ENCODE measurements at places on chromosomes 6 and 20.

- no peak for DNase-seq
Observed at GRCh38 chr6:165774903-165775601, 112.0 kb upstream of the PDE10A start.

GRCh38 chr20:33772439-33772838 lies 38.7 kb upstream of the CHMP4B start:
- no peak for DNase-seq

DNA sequence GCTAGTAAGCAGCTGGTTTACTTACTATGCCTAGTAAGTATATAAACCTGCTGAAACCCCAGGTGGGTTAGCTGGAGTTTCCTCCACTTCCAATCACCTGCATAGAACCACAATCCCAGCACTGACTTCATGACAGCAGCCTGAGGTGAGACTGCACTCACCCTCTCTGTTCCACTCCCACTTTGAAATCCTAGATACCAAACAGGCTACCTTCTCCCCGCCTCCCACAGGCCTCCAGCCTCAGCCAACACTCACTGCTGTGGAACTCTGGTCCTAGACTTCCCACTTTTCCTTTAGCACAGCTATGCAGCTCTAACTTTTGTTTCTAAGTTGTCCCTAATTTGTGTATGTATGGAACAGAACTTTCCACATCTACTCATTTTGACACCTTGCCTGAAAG lies 149.7 kb upstream of the ARID1B start:
- no peak for DNase-seq

- DNase-seq: no peak
Observed at GRCh38 chr6:6348256-6348655, 27.8 kb upstream of the F13A1 start.
